ENCODE measurements at places on chromosomes 5 and 9. TPM values are rescaled to one million over a fixed set of nuclear protein-coding genes. Genes with fewer than 3 reads are reported as not detected.

Gene SNX24
- 33.9 TPM for total RNA-seq

Gene AGXT2
- total RNA-seq, result not detected

Gene SPAAR
- 6.8 TPM for total RNA-seq

Gene SLC4A9
- not detected for total RNA-seq

Gene NEURL1B
- 22.0 TPM for total RNA-seq

Gene ANKRD31
- 0.16 TPM for total RNA-seq

Gene SLC6A3
- 0.10 TPM for total RNA-seq

Gene LRRC70
- total RNA-seq, result 5.7 TPM

Gene LHX3
- not detected for total RNA-seq

Data from left lung (tissue), 14 donors.